ENCODE measurements at places on chromosomes 13 and 19. TPM values are rescaled to one million over a fixed set of nuclear protein-coding genes. Genes with fewer than 3 reads are reported as not detected.

DNA sequence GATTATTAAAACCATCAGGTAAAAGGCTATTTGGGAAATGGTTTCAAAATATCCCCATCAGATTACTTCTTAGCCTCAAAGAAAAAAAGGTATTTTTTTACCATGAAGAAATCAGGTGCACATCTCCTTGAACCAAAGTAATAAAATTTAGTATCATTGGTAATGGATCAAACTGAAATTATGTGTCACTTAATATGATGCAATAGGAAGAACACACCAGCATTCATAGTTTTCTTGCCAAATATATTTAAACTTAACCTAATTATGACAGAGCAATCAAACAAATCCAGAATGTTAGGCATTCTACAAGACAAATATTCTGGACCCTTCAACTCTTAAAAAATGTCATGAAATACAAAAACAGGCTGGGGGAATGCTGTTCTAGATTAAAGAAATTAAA, 4.1 kb upstream of the ZNF420 start:
- no peaks in the 10 kb centered on the region for H3K27me3 ChIP-seq
- no peak overlapping the region for H3K27ac ChIP-seq
- H3K4me1 ChIP-seq = peaks cover 2% of the 10 kb centered on the region
- H3K4me3 ChIP-seq = no peak overlapping the region
- no peaks in the 10 kb centered on the region for H3K36me3 ChIP-seq
- no peak for DNase-seq

GRCh38 chr13:90032841-90033493, 1314.5 kb upstream of the MIR17HG start:
- no peaks in the 10 kb centered on the region for H3K4me1 ChIP-seq
- H3K27ac ChIP-seq = no peak overlapping the region
- DNase-seq = no peak
- H3K36me3 ChIP-seq = no peaks in the 10 kb centered on the region
- H3K27me3 ChIP-seq = no peaks in the 10 kb centered on the region

DNA sequence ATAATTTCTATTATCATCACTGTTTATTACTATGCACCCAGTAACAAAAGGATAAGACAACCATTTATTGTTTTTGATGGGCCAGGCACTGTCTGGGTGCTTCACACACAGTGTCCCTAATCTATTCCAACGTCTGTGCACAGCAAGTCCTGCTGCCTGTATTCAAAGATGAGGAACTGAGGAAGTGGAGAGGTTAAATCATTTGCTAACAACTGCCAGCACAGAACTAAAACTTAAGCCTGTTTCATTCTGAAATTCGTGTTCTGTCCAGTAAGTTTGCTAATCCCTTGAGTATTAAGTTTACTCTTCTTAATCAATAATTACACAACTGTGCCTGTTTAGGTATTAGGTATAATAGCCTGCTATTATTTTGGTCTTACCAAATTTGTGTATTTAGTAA, 41.9 kb downstream of the TEX26 start:
- DNase-seq = no peak
- H3K4me3 ChIP-seq = no peak overlapping the region
- H3K4me1 ChIP-seq = no peaks in the 10 kb centered on the region

DNA sequence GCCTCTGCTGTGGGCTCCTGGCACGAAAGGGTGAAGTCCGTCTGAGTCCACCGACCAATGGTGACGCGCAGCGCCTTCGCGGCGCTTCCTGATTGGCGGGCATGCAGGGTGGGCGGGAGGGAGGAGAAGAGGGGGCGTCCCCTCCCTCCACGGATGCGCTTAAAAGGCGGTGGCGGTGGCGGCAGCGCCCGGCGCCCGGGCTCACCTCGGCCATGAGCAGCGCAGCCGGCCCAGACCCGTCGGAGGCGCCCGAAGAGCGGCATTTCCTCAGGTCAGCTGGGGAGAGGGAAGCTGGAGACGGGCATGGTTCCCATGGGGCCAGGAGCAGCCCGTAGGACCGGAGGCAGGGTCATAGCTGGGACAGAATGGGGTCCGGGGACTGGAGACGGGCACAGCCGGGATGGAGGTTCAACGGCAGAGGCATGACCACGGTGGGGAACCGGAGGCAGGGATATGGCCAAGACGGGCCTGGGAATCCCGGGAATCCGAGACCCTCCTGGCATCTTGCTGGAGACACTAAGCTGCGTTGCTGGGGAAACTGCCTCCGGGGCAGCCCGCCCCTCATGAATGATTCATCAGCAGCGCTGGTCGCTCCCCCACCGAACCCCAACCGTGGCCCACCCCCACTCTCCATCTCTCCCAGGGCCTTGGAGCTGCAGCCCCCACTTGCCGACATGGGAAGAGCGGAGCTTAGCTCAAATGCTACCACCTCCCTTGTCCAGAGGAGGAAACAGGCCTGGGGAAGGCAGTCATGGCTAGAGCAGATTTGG, at the start of gene YJEFN3:
TSS of gene YJEFN3 (plus strand) at position 191 of the 770 bp plus-strand sequence. CDS start at position 213, 22 bp downstream.
- H3K4me3 ChIP-seq = no peak within 1 kb of the TSS
- H3K36me3 ChIP-seq = no peaks in the 10 kb centered on the region
- no peak for DNase-seq
- H3K4me1 ChIP-seq = peaks cover 11% of the 10 kb centered on the region
- H3K27me3 ChIP-seq = no peaks in the 10 kb centered on the region

Gene ZNF728
- 1.5 TPM for total RNA-seq

Gene GSX1
- not detected for total RNA-seq
